NCI-H460 (cell line): ENCODE measurements at places on chromosomes 6 and 20. TPM values are rescaled to one million over a fixed set of nuclear protein-coding genes. Genes with fewer than 3 reads are reported as not detected.
A peak's percentile ranks its signal among the peaks of the same experiment; 100 is the strongest.

IRF4 gene
- total RNA-seq: 0.67 and 1.0 TPM in 2 replicates

TBC1D32 gene
- 5.1 and 6.2 TPM in 2 replicates for total RNA-seq

LY6G5C gene
- 0.95 and 1.3 TPM in 2 replicates for total RNA-seq

DNA sequence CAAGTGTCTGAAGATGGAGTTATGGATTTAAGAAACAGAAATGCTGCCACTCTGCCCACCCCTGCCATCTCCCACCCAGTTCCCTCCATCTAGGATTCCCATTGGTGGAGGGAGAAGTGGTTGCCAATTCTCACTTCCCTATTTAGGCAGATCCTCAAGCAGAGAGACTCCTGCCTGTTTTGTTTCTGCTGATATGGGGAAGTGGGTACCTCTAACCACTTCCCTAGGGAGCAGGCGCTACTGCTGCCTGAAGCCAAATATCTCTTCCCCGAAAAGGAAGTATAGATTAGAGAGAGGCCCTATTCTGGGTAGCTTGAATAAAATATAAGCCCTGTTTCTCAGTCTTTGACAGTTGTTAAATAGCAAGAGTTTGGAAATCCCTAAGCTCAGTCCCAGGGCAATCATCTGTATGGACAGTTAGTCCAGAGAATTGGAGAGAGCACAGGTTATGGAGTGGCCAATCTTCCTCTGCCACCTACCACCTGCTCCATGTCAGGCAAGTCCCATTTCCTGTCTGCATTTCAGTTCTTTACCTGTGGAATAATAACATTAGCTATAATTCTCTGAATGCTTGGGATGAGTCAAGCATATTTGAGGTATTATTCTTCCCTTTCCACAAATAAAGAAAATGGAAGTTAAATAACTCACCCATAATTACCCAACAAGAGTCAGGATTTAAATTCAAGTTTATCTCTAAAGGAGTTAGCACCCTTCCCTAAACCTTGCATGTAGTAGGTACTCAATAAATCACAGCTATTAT, 2.6 kb upstream of the ADGB start:
- DNase-seq: no peak

- DNase-seq: no peak
These were observed 1.7 kb downstream of the TNXB start for GRCh38 chr6:32107406-32107805.

- DNase-seq: no peak
These were observed 220.2 kb upstream of the RNF24 start for GRCh38 chr20:4235512-4236043.

GRCh38 chr6:122845916-122846612, 57.0 kb downstream of the SMPDL3A start:
- DNase-seq: no peak

DNA sequence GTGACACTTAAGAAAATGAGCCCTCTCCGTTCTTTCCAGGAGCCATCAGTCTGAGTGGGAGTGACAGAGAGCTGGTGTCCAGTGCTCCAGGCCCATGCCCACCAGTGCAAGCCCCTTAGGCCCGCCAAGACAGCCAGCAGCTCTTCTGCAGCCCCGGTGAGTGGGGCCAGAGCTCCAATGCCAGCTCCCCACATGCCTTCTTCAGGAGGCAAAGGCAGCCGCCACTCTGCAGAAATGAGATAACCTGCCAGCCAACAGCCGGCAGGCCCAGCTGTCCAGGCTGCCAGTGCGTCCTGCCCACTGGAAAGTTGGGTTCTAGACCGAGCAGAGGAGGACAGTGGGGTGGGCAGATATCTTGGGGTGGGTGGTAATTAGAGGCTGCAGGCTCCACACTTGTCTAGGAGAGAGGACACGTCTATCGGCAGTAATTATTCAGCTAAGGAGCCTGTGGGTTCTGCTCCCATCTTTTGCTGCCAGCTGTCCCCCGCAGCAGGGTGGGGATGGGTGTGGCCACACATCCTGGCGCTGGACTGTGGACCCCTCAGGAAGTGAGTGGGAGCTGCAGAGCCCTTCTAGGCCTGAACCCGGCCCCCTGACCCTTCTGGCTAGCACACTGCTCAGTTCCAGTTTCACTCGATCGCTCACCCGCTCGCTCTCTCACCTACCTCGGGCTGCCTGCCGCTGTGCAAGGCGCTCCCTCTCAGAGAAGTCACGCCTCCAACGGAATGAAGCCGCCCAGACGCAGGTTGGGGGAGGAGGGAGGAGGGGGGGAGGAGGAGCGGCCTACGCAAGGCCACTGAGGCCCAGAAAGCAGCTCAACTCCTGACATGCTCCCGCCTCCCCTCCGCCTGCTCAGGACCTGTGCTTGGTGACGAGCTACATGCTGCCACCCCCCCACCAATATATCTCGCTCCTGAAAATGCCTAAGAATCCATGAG, 3.6 kb downstream of the GRM4 start:
- no peak for DNase-seq

DNA sequence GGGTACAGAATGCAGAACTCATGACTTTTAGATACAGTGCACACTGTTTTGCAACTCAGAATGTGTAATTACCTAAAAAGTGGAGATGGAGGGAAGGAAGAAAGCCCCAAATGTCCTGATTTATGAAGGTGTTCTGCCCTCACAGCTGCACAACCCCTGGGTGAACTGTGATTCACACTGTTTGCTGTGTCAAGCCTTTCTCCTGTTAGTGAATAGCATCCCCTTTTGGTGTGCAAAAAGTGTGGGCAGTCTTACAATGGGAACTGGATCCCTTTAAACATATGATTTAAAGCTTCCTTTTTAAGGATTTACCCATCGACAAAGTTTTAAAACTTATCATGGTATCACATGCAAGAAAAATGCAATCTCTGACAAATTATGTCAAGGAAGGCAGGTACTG, 633.4 kb upstream of the EPHA7 start:
- DNase-seq: no peak

DNA sequence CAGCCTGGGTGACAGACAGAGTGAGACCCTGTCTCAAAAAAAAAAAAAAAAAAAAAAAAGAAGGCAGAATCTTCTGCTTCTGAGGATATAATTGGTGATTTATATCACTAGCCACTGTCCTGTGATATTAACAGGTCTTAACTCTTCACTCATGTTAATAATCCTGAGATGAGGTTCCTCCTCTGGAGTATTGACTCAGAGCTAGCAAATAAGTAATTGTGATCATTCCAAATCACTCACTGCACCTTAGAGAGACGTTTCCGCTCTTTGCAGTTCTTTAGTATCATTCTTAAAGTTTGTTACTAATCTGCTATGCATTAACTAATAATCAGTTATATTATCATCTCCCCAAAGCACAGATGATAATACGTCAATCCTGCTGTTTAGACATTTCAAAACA, 41.6 kb upstream of the NOX3 start:
- DNase-seq: no peak

PDE10A gene
- total RNA-seq: 233 and 245 TPM in 2 replicates

SLCO4A1 gene
- total RNA-seq: 91.6 and 97.1 TPM in 2 replicates

LRP11 gene
- total RNA-seq: 54.7 and 55.6 TPM in 2 replicates

DNA sequence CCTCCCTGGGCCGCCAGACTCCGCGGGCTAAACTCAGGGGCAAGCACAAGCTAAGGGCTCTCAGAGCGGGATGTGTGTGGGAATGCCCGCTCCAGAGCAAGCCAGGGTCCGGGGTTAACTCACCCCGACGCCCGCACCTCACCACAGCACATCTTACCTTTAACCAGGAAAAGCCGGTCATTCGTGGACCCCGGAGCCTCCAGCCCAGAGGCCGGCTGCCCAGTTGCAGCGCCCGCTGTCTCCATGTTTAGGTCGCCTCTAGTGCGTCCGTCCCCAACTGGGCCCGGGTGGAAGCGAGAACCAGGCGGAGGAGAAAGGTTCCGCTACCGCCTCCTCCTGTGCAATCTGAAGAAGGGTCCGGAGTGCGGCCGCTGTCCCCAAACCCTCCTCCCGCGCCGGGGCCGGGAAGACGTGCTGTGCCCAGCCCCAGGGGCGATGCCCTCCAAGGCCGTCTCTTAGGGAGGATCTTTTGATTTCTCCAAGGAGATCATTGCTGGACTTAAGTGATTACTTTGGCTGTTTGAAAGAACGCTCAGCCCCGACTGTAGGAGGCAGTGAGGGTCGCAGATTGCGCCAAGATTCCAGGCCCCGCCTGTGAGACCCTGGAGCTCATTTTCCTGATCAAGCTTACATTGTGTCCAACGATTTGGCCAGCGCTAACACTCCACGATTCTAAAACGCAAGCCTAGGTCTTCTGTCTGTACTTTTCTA, at the start of gene TMEM242:
TMEM242 (minus strand) TSS at position 265 of the 711 bp plus-strand sequence; CDS start at position 245, 20 bp downstream.
- DNase-seq: peak; percentile 84

CST4 gene
- 0.42 TPM in 1 of 2 replicates, not detected in the other for total RNA-seq

ANGPT4 gene
- total RNA-seq: not detected in 2 replicates

DNA sequence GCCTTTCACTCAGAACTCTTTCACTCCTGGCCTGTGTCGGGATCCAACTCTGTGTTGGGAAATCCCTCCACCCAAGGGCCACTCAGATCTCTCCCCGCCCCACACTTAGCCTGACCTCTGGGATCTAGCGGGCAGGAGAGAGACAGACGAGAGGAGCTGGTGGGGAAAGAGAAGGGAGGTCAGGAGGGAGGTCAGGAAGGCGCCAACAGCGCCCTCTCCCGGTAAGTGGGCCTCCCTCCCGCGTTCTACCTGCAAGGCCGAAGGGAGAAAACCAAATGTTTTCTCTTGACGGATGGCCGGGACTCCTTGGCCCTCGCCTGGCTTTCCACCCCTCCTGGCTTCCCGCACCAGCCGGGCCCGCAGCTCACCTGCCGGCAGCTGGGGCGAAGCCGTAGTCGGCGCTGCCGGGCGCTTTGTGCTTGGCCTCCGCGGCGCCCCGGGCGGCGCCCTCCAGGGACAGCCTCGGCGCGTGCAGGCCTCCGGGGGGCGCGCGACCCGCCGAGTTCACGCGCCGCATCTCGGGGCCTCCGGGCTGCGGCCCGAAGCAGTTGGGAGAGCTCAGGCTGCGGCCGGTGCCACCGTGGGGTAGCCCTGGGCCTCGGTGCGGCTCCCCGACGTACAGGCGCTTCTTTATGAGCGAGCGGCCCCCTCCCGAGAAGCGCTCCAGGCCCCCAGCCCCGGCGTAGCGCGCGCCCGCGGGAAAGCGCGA, 38.2 kb downstream of the C6orf132 start:
- no peak for DNase-seq

- DNase-seq: no peak
These were observed 125.9 kb upstream of the JAG1 start for GRCh38 chr20:10799735-10800134.

GRCh38 chr6:111939902-111940301, 66.7 kb upstream of the FYN start:
- DNase-seq: no peak

- no peak for DNase-seq
These were observed 201.5 kb upstream of the ECI2 start for GRCh38 chr6:4336778-4337442.

OOEP gene
- total RNA-seq: not detected in 2 replicates

DNA sequence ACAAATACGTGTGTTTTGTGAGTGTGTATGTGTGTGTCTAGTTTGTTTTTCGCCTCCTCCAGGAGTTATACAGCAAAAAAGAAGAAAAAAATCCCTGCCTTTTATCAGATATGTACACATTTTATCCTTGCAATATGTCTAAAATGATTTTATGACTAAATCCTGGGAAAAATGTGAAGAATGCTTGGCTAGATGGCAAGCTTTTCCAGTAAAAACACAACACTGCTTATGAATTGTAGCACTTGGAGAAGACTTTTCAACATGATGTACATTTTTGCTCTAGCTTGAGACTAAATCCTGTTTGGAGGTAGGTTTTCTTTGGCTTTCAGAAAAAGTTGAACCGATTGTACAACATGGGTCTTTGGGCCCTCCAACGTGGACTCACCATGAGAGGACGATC, 160.2 kb downstream of the GMPR start:
- DNase-seq: no peak

GRCh38 chr6:71724456-71725125, 161.8 kb upstream of the RIMS1 start:
- DNase-seq: no peak

GRCh38 chr20:49110767-49111694, 64.9 kb downstream of the CSE1L start:
- no peak for DNase-seq

FERMT1 gene
- 12.0 and 12.9 TPM in 2 replicates for total RNA-seq

SLC17A4 gene
- not detected in 2 replicates for total RNA-seq

DNA sequence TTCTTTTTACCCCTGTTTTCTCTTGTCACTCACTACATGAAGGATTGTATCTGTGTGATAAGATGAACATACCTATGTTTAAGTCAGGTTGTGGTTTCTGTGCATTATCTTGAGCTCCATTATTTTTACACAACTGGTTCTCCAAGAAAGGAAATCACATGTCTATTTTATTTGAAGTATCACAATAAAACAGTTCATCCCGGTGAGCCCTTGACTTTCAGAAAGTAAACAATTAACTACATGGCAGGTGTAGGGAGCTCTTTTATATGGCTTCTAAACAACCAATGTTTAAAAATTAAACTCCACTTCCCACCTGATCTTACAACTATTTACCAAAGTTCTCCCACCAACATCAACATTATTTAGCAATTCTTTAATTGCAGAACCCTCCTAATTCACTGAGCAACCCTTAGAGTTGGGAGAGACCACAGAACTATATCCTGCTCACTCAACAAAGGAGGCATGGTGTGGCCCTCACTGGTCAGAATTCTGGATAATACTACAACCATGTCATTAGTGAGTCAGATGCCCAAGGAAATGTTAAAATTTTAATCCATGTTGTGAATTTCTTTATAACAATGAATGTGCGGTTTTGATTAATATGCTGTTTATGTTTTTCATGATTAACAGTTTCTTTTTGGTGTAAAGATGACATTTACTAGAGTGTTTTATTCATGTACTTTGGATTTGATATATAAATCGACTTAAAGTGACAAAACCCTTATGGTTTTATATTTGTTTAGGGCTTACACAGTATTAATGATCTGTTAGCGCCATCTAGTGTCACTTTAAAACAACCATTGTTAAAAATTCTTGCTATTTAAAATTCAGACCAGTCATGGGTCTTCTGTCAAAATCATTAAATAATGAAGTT, 50.0 kb upstream of the SCGN start:
- peak; percentile 32 for DNase-seq

GMPR gene
- total RNA-seq: 0.47 TPM in 1 of 2 replicates, not detected in the other

- no peak for DNase-seq
These were observed 69.9 kb downstream of the SOD2 start for GRCh38 chr6:159623156-159623555.
